Ammon's horn (tissue), 1 donor: ENCODE measurements at places on chromosomes 3 and 15.
A peak's percentile ranks its signal among the peaks of the same experiment; 100 is the strongest.

- no peak for DNase-seq
Measured at GRCh38 chr3:157103280-157103679, 56.7 kb downstream of the CCNL1 start.

GRCh38 chr3:146894406-146894805 is 289.3 kb upstream of the PLSCR5 start:
- DNase-seq = no peak

DNA sequence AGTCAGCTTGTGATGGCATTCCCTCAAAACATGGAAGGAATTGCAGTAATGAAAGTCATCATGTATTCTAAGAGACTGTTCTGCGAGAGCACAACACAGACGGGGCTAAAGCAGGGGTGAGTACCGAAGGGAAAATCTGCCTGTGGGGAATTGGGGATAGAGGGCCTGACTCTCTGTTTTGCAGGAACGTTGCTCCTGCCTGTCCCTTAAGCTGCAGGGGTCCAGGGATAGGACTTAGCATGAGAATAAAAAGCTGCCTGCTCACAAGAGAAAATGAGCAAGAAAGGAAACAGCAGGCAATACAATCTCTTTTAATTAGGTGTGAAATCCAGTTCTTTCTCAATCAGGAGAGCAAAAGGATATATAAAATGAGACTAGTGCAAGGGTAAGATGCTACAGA is 62.2 kb downstream of the TIGIT start:
- DNase-seq = no peak

DNA sequence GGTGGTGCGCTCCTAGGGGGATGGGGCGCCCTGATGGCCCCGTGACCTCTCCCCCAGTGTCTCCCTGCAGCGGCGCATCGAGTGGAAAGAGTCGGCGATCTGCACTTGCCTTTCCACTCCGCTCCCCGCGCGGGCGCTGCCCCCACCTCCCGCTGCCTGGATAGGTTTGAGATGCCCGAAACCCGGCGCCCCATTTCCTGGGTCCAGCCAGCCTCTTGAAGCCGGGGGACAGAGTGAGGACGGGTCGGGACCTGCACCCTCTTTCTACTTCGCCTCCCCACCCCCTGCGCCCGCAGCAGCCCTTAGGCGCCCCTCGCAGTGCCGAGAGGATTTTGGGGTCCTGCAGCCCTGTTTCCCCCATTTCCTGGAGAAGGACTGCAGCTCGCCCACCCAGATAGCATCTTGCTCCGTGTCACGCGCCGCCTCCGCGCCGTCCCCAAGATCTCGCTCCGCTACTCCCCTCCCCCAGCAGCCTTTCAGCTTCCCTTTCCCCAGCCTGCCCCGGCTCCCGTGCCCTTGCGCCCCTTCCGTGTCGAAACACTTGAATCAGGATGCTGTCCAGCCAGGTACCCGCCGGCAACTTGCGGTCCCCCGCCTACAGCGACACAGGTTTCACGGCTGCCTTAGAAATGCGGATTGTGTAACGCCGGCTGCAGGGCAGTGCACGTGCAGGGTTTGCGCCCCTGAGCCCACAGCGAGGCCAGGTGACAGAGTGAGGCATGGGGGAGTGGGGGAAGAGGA is 519 bp downstream of the ABHD6 start:
- DNase-seq = peak; percentile 77

- no peak for DNase-seq
Measured at GRCh38 chr3:43921056-43921648, 230.4 kb downstream of the ABHD5 start.

- DNase-seq = no peak
Measured at GRCh38 chr3:142251951-142252350, 26.6 kb upstream of the GK5 start.

DNA sequence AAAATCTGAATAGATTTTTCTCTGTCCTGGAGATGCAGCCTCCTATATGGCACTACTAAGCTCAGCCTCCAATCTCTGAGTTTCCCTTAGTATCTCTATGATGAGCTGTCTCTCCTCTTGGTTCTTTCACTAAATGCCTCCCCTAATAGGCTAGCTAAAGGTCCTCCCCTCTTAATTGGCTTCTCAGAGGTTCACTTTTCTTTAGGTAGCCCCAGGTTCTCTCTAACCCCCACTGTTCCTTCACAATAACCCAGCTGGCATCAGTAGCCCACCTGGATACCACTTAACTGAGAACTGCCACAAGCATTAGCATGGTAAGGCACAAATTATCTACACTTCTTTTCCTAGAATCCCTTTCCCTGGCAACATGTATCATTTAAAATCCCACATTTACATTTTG is 523.2 kb downstream of the IGSF11 start:
- no peak for DNase-seq

DNA sequence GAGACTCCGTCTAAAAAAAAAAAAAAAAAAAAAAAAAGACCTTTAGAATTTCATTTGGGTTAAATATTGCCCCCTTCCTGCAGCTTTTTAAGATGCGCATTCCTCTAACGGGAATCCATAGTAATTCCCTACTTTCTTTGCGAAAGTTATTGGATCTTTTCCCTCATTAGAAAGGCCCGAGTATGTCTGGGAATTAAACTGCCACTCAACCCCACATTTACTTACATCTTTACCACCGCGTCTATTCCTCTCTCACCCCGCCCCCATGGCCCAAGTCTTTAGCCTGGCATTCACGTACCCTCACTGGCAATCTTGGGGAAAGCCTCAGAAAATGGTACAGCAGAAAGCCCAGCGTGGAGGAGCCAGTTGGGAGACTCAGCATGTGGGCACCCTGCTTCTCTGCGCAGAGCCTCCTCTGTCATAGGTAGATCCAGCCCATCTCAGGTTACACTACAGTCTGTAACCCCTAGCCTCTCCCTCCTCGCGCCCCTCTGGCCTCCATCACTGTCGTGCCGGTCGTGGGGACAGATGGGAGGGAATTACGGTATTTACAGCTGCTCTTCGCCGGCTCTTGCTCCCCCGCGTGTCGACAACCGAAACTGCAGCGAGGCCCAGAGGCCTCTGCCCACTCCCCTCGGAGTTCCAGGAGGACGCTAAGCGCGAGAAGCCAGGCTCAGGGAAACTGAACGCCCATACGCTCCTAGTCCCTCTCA is 6.4 kb upstream of the ANKDD1A start:
- peak; percentile 84 for DNase-seq

DNA sequence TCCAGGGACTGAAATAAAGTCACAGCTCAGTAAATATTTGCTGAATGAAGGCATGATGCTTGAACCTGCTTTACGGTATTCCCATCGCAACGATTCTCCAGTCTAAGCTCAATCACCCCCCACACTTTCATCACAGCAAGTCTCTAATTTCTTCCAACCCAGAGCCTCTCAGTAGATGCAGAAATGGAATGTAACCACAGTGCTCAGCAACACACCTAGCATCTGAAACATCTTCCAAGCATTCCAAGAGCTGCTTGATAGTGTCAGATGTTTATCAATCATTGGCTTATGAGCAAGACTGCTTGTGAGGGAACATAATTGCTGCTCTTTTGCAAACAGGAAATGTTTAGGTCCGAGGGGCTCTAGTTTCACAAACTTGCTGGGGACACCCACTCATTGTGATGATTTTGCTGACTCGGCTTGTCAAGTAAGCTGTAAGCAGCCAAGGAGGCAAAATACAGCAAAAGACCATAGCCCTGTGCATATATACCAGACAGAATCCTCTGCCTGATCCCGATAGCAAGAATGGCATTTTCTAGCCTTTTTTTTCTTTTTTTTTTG is 751.2 kb downstream of the NR2F2 start:
- DNase-seq = no peak

DNA sequence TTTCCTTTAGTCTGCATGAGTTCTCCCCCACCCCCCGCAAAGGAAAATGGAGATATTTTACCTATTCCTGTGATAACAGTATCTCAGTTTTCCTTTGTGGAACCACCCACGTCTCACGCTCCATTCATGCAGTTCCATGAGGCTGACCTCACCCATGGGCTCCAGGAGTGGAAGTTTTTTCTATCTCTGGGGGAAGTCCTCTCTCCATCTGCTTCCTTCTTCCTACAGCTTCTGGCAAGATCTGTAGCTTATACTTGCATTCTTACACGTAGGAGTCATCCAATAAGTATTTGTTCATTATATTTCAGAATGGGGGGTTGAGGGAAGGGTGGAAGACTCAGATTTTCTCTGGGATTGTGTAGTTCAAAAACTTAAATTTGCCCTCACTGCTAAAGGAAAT is 5.8 kb upstream of the GLCE start:
- DNase-seq = no peak

DNA sequence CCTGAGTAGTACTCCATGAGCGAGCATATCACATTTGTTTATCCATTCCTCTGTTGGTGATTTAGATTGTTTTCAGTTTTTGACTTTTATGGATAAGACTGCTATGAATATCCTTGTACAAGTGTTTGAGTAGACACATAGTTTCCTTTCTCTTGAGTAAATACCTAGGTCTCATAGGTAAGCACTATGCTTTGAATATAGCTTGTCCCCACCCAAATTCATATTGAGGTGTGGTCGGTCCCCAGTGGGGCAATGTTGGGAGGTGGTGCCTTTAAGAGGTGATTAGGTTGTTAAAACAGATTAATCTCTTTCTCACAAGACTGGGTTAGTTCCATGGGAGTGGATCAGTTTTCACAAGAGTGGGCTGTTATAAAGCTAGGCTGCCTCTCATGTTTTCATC is 42.8 kb downstream of the CDCP1 start:
- DNase-seq = no peak

DNA sequence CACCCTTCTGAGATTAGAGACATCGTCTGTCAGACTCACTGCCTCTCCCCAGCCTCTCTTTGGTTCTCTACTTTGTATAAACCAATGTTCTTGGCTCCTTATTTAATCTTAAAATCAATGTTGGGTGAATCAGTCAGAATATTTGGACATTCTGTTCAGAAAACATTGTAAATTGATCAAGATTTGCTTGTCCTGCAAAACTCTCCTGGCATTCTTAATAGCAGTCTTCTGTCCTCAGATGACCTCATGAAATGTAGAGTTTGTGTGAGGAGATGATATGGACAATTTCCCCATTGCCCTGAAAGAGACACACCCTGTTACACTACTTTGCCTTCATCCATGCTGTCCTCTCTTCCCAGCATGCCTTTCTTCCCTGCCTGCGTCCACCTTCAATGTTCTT is 33.6 kb downstream of the CD200R1L start:
- DNase-seq = no peak

GRCh38 chr15:95494971-95495541 is 835.4 kb upstream of the NR2F2 start:
- DNase-seq = peak; percentile 11

DNA sequence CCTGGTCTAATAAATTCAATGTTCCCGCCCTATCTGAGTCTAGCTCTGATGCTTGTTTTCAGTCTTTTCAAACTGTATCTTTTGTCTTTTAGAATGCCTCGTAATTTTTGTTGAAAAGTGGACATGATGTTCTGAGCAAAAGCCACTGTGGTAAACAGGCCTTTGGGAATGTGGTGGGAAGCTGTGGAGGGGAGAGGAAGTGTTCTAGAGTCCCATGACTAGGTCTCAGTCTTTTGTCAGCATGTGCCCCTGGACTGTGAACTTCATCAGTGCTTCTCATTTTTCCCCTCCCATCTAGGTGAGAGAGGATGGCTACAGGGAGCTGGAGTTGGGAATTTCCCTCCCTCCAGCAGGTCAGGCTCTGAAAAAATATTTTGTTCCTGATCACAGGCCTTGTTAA is 33.7 kb downstream of the SUSD5 start:
- no peak for DNase-seq

DNA sequence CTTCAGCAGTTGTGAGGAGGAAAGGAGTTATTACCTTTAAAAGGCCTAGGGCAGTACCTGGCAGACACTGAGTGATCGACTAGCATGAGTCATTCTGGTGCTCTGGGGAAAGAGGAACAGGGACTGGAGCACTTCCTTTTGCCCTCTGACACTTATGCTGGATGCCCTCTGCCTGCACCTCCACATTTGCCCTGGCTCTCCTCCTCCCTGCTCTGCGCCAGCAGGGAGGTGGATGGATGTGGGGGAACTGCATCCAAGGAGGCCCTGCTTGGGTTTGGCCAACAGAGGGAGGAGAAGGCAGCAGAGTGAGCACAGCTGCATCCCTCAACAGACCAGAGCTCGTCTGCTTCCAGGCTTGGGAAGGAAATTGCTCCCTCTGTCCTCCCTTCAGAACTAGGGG is 75.0 kb downstream of the SEMA5B start:
- no peak for DNase-seq

DNA sequence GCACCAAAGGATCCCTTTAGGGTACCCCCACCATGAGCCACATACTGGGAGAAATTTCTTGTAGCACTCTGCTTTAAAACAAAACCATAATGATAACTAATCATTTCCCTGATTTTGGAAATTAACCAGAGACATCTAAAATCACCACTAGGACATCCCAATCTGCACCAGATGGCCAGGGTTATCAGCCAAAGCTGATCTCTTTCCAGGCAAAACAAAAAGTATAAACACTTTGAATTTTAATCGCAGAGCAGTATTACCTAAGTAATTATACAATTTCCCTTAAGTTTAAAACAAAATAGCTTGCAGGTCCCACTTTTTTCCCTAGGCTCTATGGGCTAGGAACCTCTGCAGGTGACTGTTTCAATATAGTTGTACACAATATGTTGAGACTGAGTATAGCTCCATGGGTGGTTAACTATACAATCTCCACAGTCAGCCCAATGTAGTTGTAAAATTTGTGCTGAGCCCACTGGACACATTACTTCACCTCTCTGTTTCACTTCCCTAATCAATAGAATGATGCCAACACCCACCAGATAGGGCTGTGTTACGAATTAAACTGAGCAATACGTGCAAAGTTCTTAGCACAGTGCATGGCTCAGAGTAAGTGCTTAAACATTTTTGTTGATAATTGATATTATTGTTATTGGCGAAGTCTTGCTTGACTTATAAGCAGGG is 629 bp upstream of the NOX5 start:
- DNase-seq = no peak

- peak; percentile 76 for DNase-seq
Measured at GRCh38 chr15:25933456-25934158, 70.5 kb upstream of the ATP10A start.

- peak; percentile 62 for DNase-seq
Measured at GRCh38 chr15:85504749-85505676, 124.6 kb downstream of the AKAP13 start.

- no peak for DNase-seq
Measured at GRCh38 chr3:98691897-98692296, 71.2 kb upstream of the ST3GAL6 start.

DNA sequence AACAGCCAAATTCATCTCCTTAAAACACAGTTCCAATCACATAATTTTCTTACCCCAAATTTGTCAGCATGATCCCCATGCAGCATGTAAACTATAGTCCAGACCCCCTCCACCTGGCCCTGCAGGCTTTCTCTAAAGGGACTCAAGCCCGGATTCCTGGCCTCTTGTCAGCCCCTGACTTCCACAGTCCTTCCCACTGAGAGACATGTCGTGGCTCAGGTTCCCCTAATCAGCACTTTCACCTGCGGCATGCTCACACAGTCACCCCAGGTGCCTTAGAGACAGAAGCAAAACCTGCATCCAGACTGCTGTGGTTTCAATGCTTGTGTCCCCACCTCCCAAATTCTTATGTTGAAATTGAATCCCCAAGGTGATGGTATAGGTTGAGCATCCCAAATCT is 372.7 kb upstream of the ATP10A start:
- DNase-seq = no peak

- DNase-seq = no peak
Measured at GRCh38 chr3:195739561-195740111, 18.9 kb downstream of the MUC20 start.
